ENCODE measurements at places on chromosomes 6 and 20.

DNA sequence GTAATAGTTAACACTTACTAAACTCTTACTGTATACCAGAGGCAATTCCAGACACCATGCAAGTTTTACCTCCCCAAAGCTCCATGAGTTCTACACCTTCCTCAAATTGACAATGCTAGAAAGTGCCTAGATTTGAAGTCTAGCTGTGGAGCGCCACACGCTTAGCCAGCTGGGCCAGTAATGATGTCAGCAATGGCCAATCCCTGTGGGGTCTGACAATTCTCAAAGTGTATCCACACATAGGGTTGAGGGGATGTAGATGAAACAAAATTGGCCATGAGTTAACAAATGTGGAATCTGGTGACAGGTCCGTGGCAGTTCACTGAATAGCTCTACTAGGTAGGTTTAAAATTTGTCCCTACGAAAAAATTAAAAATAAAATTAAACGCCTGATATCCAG is 1.3 kb downstream of the ZNF343 start:
- DNase-seq: no peak

DNA sequence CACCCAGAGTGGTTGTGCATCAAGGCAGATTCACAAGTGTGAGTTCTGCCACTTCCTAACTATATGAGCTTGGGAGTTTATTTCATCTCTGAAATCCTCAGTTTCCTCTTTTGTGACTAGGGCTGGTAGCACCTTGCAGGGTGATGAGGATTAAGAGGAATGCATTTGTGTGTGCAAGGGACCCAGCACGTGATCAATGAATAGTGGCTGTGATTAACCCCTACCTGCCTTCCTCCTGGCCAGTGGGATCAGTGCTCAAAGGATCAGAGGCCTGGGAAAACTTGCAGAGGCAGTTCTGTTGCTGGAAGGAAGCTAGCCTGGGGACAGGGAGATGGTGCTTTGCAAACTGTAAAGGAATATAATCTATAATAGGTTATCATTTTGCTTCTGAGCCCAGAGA is 7.3 kb downstream of the SDC4 start:
- no peak for DNase-seq

DNA sequence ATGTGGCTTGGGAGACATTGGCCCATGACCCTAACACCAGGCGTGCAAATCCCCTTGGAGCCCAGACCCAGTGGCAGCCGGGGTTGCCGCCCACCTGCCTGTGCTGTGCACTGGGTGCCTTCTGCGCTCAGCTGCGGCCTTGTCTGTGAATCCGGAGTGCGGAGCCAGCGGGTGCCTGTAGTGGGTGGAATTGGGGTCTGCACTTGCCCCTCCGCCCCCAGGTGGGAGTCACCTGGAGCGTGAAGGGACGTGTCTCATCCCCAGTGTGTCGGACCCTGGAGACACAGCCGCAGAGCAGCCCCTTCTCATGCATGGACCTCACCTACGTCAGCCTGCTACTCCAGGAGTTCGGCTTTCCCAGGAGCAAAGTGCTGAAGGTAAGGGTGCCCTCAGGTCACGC is 22.9 kb upstream of the PYGB start:
- no peak for DNase-seq

DNA sequence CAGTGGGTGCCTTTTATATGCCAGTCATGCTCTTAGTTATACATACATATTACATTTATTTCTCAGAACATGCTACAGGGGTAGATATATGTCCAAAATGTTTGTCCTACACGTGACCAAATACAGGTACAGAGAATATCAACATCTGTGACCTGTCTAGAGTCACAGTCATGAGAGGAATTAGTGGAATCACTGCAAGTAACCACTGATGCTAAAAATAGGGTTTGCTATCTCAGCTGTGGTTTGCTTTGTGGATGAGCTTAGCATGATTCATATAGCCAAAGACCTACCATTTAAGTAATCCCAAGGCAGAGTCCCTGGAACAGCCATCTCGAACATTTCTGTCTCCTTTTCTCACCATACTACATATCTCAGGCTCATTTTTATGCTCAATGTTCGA is 32.3 kb downstream of the GSTA3 start:
- no peak for DNase-seq

GRCh38 chr20:22562620-22563019 is 21.8 kb downstream of the FOXA2 start:
- no peak for DNase-seq

DNA sequence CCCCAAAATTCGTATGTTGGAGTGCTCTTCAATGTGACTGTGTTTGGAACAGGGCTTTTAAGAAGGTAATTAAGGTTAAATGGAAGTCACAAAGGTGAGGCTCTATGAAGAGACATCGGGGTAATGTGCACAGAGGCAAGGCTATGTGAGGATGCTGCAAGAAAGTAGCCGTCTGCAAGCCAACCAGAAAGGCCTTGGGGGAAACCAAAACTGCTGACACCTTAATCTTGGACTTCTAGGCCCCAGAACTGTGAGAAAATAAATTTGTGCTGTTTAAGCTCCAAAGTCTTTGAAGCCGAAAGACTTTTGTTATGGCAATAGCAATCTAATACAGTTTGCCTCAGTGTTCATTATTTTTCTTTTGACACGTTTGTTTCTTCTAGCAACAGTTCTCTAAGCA is 2.4 kb upstream of the IRAK1BP1 start:
- DNase-seq: no peak

DNA sequence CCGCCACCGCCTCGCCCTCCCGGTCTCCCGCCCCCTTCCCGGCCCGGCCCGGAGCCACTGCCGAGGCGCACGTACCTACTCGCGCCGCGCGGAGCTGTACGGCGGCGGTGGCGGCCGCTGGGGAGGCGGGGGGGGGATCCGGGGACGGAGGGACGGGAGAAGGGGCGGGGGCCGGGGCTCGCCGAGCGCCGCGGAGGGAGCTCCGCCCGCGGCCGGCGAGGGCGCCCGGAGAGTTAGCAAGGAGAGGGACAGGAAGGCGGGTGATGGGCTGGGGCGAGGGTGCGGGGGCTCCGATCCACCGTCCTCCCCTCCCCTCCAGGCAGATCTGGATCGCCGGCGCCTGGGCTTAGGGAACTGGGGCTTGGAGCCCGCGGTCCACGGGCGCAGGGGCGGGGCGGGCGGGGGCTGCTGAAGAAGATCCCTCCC is 548 bp upstream of the TMEM74B start:
- no peak for DNase-seq

All from foreskin melanocyte (primary cell).